Smooth muscle cell of trachea (primary cell): ENCODE measurements at places on chromosomes 16 and 17. TPM values are rescaled to one million over a fixed set of nuclear protein-coding genes. Genes with fewer than 3 reads are reported as not detected.

CREBBP gene
- 26.1 and 37.7 TPM in 2 replicates for total RNA-seq

CCT6B gene
- 1.0 and 1.7 TPM in 2 replicates for total RNA-seq

FZD2 gene
- 22.7 and 35.1 TPM in 2 replicates for total RNA-seq

ICAM2 gene
- total RNA-seq = 1.2 and 4.1 TPM in 2 replicates

PDE6G gene
- total RNA-seq = 0.17 TPM in 1 of 2 replicates, not detected in the other

PRR35 gene
- not detected in 2 replicates for total RNA-seq

HASPIN gene
- 0.99 and 5.1 TPM in 2 replicates for total RNA-seq

ENPP7 gene
- not detected in 2 replicates for total RNA-seq

PPP1R27 gene
- total RNA-seq = 0.17 TPM in 1 of 2 replicates, not detected in the other

PMFBP1 gene
- total RNA-seq = 0.17 and 0.29 TPM in 2 replicates

ELMO3 gene
- 0.29 and 0.66 TPM in 2 replicates for total RNA-seq

C16orf74 gene
- total RNA-seq = 5.7 and 7.3 TPM in 2 replicates

EFCAB3 gene
- total RNA-seq = not detected in 2 replicates

DLX4 gene
- total RNA-seq = not detected in 2 replicates

NPLOC4 gene
- 58.0 and 77.1 TPM in 2 replicates for total RNA-seq

GAST gene
- not detected in 2 replicates for total RNA-seq

OR1A1 gene
- total RNA-seq = not detected in 2 replicates

ETV4 gene
- 1.2 and 1.5 TPM in 2 replicates for total RNA-seq

TP53I13 gene
- total RNA-seq = 52.7 and 80.1 TPM in 2 replicates

ZFPM1 gene
- 1.7 and 6.3 TPM in 2 replicates for total RNA-seq

KCNG4 gene
- not detected in 2 replicates for total RNA-seq

TEX19 gene
- not detected in 2 replicates for total RNA-seq

GRAP gene
- total RNA-seq = 0.15 and 0.33 TPM in 2 replicates

EVPLL gene
- not detected in 2 replicates for total RNA-seq

INPP5K gene
- 30.1 and 41.4 TPM in 2 replicates for total RNA-seq

MMP25 gene
- 0.15 TPM in 1 of 2 replicates, not detected in the other for total RNA-seq

STAT5B gene
- total RNA-seq = 25.2 and 31.6 TPM in 2 replicates

CMTM2 gene
- not detected in 2 replicates for total RNA-seq

OR3A2 gene
- total RNA-seq = 0.50 TPM in 1 of 2 replicates, not detected in the other

TNFRSF17 gene
- not detected in 2 replicates for total RNA-seq

EMP2 gene
- 22.3 and 37.7 TPM in 2 replicates for total RNA-seq

P2RX5 gene
- total RNA-seq = 0.87 and 4.1 TPM in 2 replicates

ZMYND15 gene
- 0.15 and 0.33 TPM in 2 replicates for total RNA-seq

ZPBP2 gene
- total RNA-seq = not detected in 2 replicates

HBA2 gene
- total RNA-seq = 0.44 and 0.83 TPM in 2 replicates

TANC2 gene
- 30.1 and 46.0 TPM in 2 replicates for total RNA-seq

NPIPB9 gene
- 2.0 and 3.2 TPM in 2 replicates for total RNA-seq

KIF19 gene
- total RNA-seq = under 0.01 TPM in 1 of 2 replicates, not detected in the other

KRTAP2-1 gene
- not detected in 2 replicates for total RNA-seq

KRTAP16-1 gene
- not detected in 2 replicates for total RNA-seq

ZNF385C gene
- total RNA-seq = not detected in 2 replicates

SLC13A5 gene
- not detected in 2 replicates for total RNA-seq

DNAH9 gene
- total RNA-seq = not detected in 2 replicates

CDK12 gene
- total RNA-seq = 25.8 and 30.5 TPM in 2 replicates

CCL4L2 gene
- total RNA-seq = not detected in 2 replicates

ERN2 gene
- 0.15 and 0.33 TPM in 2 replicates for total RNA-seq

KRT32 gene
- not detected in 2 replicates for total RNA-seq
